ENCODE measurements at places on chromosomes 1 and 21.
A peak's percentile ranks its signal among the peaks of the same experiment; 100 is the strongest.

GRCh38 chr1:25694167-25695007, 77.8 kb downstream of the MAN1C1 start:
- DNase-seq: no peak

DNA sequence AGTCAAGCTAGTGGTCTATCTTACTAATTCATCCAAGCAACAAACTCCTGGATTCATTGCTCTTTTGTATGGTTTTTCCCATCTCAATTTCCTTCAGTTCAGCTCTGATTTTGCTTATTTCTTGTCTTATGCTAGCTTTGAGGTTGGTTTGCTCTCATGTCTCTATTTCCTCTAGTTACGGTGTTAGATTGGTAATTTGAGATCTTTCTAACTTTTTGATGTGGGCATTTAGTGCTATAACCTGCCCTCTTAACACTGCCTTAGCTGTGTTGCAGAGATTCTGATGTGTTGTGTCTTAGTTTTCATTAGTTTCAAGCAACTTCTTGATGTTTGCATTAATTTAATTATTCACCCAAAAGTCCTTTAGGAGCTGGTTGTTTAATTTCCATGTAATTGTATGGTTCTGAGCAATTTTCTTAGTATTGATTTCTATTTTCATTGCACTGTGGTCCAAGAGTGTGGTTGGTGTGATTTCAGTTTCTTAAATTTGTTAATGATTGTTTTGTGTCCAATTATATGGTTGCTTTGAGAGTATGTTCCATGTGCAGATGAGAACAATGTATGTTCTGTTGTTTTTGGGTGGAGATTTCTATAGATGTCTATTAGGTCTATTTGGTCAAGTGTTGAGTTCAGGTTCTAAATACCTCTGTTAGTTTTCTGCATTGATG, 154.6 kb downstream of the PLPPR5 start:
- no peak for DNase-seq

- DNase-seq: peak; percentile 74
Observed at GRCh38 chr1:180213401-180214170, 16.5 kb upstream of the LHX4 start.

- no peak for DNase-seq
Observed at GRCh38 chr21:33855190-33855589, 60.4 kb downstream of the ATP5PO start.

DNA sequence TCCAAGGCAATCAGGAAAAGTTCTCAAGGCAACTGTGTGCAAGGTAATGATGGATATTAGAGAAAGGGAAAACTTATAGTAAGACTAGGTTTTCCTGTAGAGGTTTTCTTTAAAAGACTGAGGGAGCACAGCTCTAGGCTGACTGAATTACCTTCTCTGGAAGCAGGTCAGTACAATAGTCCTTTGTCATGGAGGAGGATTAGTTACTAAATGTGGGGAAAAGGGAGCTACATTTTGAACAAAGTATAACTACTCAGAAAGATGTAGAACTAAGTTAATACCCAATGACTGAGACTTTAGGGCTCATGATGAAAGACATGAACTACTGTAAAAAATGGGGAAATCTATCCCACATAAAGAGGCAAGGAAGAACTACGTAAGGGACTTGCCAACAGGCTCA, 148.6 kb upstream of the HP1BP3 start:
- DNase-seq: no peak

DNA sequence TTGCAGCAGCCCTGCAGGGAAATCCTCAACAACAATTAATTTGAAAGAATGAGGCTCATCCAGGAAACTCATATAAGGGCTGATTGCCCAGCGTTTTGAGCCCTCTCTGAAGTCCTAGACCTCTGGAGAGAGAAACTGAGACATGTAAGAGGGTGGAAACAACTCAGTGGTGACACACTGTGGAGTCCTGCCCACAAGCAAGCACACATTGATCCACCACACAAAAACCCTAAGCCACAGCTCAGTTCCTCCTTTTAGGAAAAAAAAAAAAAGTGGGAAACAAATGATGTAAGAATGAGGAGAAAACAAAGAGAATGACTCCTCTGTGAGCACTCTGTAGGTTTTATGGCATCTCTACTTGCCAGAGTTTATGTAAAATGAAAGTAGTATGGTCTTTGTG, 22.9 kb upstream of the PLA2G5 start:
- DNase-seq: no peak

GRCh38 chr1:112618114-112618720, 724 bp downstream of the ST7L start:
- no peak for DNase-seq

GRCh38 chr21:41601573-41602368, 93.8 kb upstream of the TMPRSS2 start:
- no peak for DNase-seq

DNA sequence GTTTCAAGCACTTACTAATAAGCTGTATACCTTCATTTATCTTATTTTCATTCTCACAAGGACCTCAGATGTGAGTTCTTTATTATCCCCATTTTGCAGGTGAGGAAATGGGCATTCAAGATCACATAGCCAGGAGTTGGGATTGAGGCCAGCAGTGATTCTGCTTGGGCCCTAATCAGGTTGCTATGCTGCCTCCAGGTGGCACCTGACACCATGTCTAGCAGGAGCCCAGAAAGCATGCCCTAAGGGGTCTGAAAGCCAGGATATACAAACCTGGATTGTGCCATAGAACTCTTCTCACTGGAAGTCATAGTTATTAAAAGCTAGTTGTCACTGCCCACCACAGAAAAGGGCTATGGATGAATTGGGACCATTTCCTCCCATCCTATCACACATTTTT, 61.1 kb downstream of the FYB2 start:
- DNase-seq: no peak

DNA sequence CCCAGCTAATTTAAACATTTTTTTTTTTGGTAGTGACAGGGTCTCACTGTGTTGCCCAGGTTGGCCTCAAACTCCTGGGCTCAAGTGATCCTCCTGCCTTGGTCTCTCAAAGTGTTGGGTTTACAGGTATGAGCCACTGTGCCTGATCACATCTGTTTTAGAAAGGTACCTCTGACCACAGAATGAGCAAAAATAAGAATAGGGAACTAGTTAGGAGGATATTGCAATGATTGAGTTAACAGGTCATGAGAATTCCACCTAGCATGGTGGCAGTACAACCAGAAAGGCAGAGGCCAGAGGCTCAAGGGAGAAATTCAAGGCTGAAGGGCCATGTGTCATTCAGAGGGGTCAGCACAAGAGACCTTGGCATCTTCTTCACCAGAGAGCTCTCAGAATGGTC, 49.6 kb downstream of the ELAPOR1 start:
- DNase-seq: no peak

- no peak for DNase-seq
Observed at GRCh38 chr1:93839753-93840152, 39.3 kb downstream of the DNTTIP2 start.

DNA sequence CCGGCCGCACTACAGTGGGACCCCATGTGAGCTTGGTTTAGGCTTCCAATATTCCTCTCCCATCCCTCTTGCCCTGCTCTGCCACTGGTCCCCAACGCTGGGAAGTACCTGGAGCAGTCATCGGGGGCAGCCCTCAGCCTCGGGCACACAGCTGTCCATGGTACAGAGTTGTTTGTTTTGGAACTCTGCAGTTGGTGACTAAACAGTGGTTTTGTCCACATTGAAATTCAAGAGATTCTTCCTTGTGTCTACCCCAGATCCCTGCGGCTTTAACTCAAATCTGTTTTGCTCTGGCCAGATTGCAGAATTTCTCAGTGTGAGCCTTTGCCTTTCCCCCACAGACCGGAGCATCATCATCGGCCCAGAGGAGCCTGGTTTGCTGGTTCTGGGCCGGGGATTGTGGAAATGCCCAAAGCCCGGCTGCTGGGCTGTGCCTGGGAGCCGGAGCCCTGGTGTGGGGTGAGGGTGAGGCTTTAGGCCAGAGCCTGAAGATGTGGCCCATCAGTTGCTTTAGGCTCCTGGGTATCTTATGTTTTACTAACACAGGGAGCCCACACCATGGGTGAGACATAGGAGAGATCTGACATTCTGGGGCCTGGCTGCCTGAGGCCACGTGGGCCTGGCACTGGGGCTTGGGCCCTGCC, 93.2 kb downstream of the ARHGEF10L start:
- DNase-seq: no peak

DNA sequence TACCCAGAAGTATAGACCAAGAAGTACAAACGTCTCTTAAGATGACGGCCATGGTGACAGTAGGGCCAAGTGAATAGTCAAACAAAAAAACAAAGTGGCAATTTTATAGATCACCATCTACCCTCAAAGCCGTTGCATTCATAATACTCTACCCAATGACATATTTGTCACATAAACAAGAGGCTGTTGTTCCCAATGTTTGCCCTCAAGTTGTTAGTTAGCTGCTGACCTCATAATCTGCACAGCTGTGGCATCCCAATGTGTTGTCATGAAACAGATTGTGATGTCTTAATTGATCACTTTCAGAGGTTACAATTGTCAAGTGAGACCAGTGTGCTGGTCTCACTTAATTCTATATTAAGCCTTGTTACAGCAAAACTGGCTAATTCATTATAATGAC, 333.8 kb downstream of the ST6GALNAC3 start:
- DNase-seq: no peak

All from activated T-cell treated with anti-CD3 and anti-CD28 coated beads, Interleukin-2, amount 50 U/mL, for 48 hours (primary cell).